ENCODE measurements at places on chromosomes 5 and 9.
A peak's percentile ranks its signal among the peaks of the same experiment; 100 is the strongest.

DNA sequence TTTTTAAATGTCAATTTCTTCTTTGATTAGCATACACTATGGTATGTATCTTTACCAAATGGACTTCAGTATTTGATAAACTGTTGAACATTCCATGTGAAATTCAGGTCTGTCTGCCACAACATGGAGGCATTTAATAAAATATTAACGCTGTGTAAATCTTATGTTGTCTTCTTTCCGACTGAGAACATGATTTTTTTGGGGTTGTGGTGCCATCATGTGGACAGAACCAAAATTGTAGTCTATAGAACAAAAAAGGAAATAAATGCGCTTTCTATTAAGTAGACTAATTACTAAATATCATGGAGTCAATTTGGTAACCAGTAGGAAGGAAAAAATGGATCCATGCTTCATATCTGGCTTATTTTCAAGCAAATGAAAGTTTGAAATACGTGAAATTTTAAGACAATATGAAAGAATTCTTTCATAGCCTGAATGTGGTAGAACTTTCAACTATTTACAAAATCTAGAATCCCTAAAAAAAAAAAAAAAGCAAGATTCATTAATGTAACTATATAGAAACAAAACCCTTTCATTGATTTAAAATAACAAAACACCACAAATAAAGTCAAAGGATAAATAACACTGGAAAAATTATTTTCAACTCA, 2.8 kb upstream of the PLK2 start:
- DNase-seq: peak; percentile 54

DNA sequence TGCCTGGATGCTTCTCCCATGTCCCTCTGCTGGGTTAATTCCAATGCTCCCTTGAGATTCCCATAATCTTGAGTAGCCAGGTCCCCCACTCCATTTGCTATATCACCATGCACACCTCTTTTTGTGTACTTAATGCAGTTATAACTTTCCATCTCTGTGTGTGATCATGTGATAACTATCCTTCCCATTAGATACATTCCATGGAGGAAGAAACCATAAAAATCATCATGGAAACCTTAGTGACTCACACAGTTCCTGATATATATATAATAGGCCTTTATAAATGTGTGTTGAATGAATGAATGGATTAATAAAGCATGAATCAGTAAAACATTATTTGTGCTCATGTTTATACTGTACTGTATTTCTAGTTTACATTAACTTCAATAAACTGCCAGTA, 104.6 kb downstream of the PCSK5 start:
- DNase-seq: no peak

- DNase-seq: peak; percentile 40
Observed at GRCh38 chr5:65961633-65962032, 35.3 kb downstream of the ERBIN start.

- no peak for DNase-seq
Observed at GRCh38 chr5:13019729-13020128, 924.8 kb downstream of the DNAH5 start.

DNA sequence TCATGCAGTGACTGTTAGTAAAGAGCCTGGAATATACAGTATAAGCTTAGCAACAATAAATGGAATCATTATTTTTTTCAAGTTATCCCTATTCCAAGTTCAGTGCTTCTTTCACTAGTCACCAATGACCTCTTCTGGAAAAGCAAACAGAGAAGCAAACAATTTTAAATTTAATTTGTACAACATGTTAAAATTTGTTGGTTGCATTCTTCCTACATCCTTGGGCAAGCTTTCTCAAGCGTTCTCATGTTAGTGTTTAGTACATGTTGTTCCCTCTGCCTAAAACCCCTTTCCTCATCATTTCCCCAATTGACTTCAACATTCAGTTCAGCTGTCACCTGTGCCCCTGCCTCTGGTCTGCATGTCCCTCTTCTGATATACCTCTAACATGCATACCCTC, 123.4 kb downstream of the SEC61B start:
- no peak for DNase-seq

GRCh38 chr5:168736281-168736831, 157.2 kb upstream of the PANK3 start:
- DNase-seq: no peak

DNA sequence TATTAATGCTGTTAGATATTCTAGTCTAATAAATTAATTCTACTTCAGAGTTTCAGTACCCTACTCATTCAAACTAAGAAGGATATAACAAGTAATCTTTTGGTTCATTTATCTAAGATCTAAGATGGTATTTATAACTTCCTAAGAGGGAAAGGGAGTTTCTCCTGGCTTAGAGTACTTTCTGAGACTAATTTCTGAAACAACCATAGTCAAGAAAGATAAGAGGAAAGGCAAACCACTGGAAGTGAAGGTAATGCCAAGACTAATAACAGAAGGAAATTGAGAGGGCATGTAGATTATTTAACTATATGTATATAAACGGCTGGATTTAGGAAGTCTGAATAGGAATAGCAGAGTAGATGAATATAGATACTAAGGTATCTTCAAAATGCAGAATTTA, 112.4 kb upstream of the ACOT12 start:
- no peak for DNase-seq

DNA sequence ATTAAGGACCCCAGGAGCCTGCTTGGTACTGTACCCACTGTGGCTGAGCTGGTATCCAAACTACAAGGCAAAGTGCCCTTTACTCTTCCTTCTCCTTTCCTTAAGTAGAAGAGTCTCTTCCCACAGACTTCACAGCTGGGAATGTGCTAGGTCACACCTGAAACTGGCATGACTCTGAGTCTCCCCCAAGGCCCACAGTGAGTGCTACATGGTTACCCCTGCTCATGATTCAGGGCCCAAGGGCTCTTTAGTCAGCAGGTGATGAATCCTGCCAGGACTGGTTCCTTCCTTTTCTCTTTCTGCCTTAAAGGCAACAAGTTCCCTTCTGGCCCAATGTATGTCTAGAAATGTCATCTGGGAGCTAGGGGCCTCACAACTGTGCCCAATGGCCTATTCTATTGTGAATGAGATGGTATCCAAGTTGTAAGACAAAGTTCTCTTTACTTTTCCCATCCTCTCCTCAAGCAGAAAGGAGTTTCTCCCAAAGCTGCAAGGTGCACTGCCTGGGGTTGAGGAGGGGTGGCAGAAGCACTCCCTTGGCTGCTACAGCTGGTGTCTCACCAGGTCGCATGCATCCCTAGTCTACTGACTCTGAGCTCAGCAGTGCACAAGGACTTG, 134.4 kb downstream of the TMEM38B start:
- no peak for DNase-seq

- DNase-seq: peak; percentile 34
Observed at GRCh38 chr5:176371621-176372539, 6.6 kb downstream of the ARL10 start.

GRCh38 chr5:81749561-81750307, 1.2 kb downstream of the SSBP2 start:
- DNase-seq: peak; percentile 33

DNA sequence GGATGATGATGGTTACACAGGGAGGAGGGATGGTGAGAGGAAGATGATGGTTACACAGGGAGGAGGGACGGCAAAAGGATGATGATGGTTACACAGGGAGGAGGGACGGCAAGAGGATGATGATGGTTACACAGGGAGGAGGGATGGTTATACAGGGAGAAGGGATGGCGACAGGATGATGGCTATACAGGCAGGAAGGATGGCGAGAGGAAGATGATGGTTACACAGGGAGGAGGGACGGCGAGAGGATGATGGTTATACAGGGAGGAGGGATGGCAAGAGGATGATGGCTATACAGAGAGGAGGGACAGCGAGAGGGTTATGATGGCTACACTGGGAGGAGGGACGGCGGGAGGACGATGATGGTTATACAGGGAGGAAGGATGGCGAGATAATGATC, 64.1 kb upstream of the FCN1 start:
- no peak for DNase-seq

GRCh38 chr9:70011366-70011765, 32.3 kb upstream of the MAMDC2 start:
- DNase-seq: no peak

- peak; percentile 77 for DNase-seq
Observed at GRCh38 chr9:97808972-97809371, 44.1 kb upstream of the FOXE1 start.

- no peak for DNase-seq
Observed at GRCh38 chr9:109277451-109277850, 43.4 kb downstream of the EPB41L4B start.

DNA sequence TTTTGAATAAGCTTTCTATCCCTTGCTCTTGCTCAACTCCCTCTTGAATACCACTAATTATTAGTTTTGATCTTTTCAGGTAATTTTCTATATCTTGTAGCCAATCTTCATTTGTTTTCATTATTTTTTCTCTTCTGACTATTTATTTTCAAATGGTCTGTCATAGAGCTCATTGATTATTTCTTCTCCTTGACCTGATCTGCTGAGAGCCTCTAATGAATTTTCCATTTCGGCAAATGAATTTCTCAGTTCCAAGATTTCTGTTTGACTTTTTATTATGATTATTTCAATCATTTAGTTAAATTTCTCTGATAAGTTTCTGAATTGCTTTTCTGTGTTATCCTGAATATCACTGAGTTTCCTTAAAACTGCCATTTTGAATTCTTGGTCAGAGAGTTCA, 39.4 kb downstream of the MTRR start:
- DNase-seq: no peak

DNA sequence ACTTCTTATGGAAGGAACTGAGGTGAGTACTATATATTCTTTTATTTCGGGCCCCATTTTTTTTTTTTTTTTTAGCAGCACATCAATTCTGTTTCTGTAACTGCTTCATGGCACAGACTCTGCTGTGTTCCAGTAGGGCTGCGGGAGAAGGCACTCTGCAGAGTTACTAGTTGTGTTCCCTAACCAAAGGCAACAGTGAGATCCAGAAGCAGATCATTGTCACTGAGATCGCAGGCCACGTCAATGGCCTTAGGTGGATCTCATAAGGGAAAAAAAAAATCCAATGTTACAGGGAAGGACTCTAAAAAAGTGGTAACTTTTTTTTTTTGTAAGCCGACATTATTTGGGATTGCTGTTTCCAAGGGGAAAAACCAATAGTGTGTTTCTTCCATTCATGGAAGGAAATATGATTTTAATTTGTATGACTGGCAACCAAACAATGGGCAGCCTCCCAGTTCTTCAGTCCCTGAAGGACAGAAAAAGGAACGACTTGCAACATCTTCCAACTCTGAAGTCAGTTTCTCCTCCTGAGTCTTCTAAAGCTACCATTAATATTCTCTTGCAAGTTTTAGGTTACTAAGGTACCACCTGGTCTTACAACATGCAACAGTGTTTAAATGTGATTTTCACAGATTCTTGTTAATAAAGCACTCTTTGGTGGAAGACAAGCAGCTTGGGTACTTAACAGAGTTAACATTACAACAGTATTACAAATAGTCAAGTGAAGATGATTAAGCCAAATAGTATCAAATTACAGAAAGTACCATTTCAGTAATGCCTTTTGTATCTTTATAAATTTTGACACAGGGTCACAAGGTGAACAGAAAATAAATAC, 52.8 kb downstream of the HABP4 start:
- no peak for DNase-seq

- no peak for DNase-seq
Observed at GRCh38 chr5:149995385-149996204, 4.9 kb downstream of the TIGD6 start.

- no peak for DNase-seq
Observed at GRCh38 chr9:35691334-35691650, 1.6 kb upstream of the TPM2 start.

DNA sequence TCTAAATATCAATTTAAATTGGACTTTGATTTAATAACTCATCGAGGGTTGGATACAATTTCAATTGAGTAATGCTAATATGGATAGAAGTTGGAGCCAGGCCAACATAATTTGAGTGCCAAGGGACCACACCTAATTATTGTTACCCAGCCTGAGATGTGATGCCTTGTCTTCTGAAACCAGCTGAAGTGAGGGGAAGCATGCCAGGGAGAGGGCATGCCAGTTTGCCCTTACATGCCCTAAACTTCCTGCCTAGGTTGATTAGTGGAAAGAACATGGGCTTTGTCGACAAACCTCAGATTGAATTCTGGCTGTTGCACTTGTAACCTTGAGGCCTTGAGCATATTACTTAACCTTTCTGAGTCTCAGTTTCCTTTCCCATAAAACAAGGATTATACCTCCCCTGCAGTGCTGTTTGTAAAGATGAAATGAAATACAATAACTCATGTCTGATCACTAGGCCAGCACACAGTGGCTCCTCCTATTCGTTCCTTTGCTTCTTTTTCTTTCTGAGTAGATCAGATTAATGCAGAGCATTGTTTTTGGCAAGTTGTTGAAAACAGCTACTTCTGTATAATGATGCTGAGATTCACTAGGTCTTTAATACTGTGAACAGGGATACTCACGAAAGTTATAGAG, 412.8 kb downstream of the TLE4 start:
- no peak for DNase-seq

- DNase-seq: no peak
Observed at GRCh38 chr9:68454579-68455334, 85.9 kb downstream of the TMEM252 start.

DNA sequence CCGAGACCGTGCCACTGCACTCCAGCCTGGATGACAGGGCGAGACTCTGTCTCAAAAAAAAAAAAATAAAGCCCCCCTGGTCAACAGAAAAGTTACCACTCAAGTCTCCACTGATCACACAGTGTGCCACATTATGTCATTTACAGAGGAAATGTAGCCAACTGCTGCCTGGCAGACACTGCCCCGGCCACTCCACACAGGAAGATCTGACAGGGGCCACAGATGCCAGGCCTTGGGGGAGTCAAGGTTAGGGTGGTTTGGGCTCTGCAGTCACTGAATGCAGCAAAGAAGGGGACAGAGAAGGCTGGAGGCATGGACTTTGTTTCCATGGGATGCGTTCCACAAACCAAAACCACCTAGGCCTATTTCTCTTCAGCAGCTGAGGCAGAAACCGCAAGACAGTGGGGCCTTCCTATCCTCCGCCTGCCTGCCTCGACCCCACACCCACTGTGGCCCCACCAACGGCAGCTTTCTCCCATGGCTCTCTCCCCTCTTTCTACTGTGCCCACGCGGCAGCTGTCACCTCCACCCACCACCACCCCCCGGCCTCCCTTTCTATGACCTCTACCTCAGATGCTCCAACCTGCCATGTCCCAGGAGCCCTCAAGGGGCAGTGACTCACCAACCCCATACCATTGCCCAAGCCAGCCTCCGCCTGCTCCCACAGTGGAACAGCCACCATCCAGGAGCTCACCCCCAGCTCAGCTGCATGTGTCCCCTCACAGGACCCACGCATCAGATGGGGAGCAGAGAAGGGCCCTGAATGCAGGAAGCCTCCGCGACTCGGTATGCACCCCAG, 12.4 kb downstream of the IPPK start:
- DNase-seq: peak; percentile 34

GRCh38 chr5:141003031-141003430, 36.8 kb downstream of the PCDHAC2 start:
- no peak for DNase-seq

- no peak for DNase-seq
Observed at GRCh38 chr5:122400341-122400740, 88.3 kb downstream of the SNCAIP start.

- no peak for DNase-seq
Observed at GRCh38 chr5:115840873-115841272, 492 bp downstream of the ATG12 start.

Measured in Daoy (cell line).